ENCODE measurements at places on chromosomes 2 and 18. TPM values are rescaled to one million over a fixed set of nuclear protein-coding genes. Genes with fewer than 3 reads are reported as not detected.

RPRM gene
- not detected for total RNA-seq

PSD4 gene
- total RNA-seq: 0.30 TPM

RETSAT gene
- 54.6 TPM for total RNA-seq

TMEM37 gene
- 0.91 TPM for total RNA-seq

SLC38A11 gene
- not detected for total RNA-seq

IAH1 gene
- total RNA-seq: 55.0 TPM

PFN4 gene
- 0.30 TPM for total RNA-seq

KRCC1 gene
- total RNA-seq: 22.8 TPM

PMAIP1 gene
- 27.2 TPM for total RNA-seq

CRIM1 gene
- total RNA-seq: 744 TPM

STEAP3 gene
- total RNA-seq: 2.1 TPM

DSC3 gene
- 1.3 TPM for total RNA-seq

CAPG gene
- 39.7 TPM for total RNA-seq

GPR39 gene
- not detected for total RNA-seq

DAPL1 gene
- total RNA-seq: not detected

TBR1 gene
- total RNA-seq: under 0.01 TPM

NR4A2 gene
- total RNA-seq: under 0.01 TPM

SERPINB4 gene
- total RNA-seq: under 0.01 TPM

DCDC2C gene
- not detected for total RNA-seq

CXCR1 gene
- not detected for total RNA-seq

ZC3H6 gene
- total RNA-seq: 1.4 TPM

TGFA gene
- not detected for total RNA-seq

FOXD4L1 gene
- total RNA-seq: not detected

PLCL1 gene
- 10.7 TPM for total RNA-seq

NOSTRIN gene
- under 0.01 TPM for total RNA-seq

DUSP19 gene
- total RNA-seq: 1.9 TPM

RAMP1 gene
- not detected for total RNA-seq

POTEC gene
- total RNA-seq: not detected

SS18 gene
- 79.9 TPM for total RNA-seq

IL36A gene
- total RNA-seq: not detected

B3GNT2 gene
- total RNA-seq: 32.2 TPM

NT5C1B gene
- total RNA-seq: not detected

KCNF1 gene
- not detected for total RNA-seq

POLE4 gene
- total RNA-seq: 18.5 TPM

ERMN gene
- total RNA-seq: not detected

ESPNL gene
- total RNA-seq: not detected

TUBA3E gene
- total RNA-seq: not detected

HOXD10 gene
- 0.15 TPM for total RNA-seq

FAP gene
- 7.1 TPM for total RNA-seq

MREG gene
- total RNA-seq: 3.6 TPM

MSTN gene
- total RNA-seq: not detected

CNDP1 gene
- total RNA-seq: not detected

GPD2 gene
- total RNA-seq: 54.9 TPM

TAF1B gene
- total RNA-seq: 34.4 TPM

Measured in epithelial cell of umbilical artery (primary cell).